Stimulated activated CD4-positive, alpha-beta T cell treated with anti-CD3 and anti-CD28 coated beads, TNF-alpha, amount 100 ng/mL, for 1 hour (primary cell): ENCODE measurements at places on chromosomes 4 and X.

GRCh38 chr4:103204111-103204510, 6.0 kb upstream of the CENPE start:
- DNase-seq, result no peak

GRCh38 chrX:666762-667720, 36.5 kb downstream of the SHOX start:
- no peak for DNase-seq

DNA sequence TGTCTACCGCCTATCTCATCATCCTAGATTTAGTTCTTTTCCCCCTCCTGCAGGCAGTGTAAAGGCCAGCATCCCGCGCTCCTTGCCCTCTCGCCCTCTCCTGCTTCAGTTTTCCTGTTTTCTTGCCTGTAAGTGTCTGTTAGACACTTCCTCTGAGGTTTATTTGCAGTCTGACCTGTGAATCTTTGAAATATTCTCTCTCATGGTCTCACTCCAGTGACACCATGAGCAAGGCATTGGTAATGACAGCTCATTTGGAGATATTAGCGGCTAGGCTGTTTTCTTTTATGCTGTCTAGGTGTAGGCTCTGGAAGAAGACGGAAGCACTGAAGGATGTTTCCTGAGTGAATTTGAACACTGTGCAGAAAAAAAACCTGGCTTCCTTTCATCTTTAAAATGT, 179.6 kb downstream of the KDR start:
- DNase-seq, result no peak

GRCh38 chr4:26727844-26728243, 132.8 kb upstream of the STIM2 start:
- DNase-seq, result no peak

- DNase-seq, result no peak
Observed at GRCh38 chrX:43949669-43950068, 23.5 kb downstream of the NDP start.

DNA sequence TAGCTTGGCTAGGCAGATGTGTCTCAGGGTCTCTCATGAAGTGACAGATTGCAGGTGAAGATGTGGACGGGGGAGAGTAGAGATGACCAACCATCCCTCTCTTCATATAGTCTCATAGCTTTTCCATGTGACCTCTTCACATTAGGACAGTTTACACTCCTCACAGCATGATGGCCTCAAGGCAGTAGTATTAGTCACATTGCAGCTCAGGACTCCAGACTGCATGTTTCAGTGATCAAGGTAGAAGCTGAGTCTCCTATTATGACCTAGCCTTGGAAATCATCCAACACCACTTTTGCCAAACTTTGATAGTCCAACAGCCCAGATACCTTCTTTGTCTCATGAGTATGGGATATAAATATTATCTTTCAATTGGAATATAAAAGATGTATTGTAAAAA, 147.7 kb downstream of the GASK1B start:
- DNase-seq, result no peak

- no peak for DNase-seq
Observed at GRCh38 chr4:56080384-56080783, 131.6 kb downstream of the CEP135 start.

DNA sequence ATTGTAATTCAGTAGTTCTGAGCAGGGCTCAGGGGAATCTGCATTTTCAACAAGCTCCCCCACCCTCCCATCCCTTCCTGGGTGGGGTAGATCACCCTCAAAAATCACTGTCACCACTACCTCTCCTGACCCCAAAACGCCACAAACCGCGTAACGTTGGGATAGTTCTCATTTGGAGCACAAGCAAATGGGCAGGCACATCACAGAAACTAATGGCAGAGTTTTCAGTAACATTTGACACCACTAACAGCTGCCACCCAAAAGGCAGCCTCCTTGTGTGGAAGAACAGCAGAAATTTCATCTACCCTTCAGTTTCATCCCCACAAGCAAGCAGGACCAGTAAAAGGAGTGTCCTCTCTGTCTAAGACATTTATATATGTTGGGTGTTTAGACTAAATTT, 132.7 kb downstream of the PALLD start:
- DNase-seq, result no peak

GRCh38 chr4:136277741-136278140, 1254.6 kb downstream of the PCDH18 start:
- DNase-seq, result no peak

GRCh38 chr4:101958547-101958946, 168.0 kb downstream of the BANK1 start:
- DNase-seq, result no peak

DNA sequence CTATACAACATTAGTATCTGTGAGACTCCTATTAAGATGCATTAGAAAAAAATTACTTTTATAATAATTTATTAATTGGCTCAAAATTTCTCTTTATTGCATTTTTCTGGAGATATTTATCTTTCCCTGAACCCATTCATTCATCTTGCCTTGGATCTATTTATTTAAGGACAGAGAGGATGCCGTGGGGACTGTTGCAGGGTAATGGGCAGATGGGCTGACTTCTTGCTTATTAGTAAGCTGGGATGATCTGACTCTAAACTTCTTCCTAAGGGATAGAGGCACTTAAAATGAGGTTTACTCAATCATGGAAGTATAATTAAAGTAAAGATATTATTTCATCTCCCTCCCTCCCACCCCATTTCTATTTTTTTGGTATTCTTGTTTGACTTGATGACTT, 18.2 kb upstream of the ANK2 start:
- no peak for DNase-seq

DNA sequence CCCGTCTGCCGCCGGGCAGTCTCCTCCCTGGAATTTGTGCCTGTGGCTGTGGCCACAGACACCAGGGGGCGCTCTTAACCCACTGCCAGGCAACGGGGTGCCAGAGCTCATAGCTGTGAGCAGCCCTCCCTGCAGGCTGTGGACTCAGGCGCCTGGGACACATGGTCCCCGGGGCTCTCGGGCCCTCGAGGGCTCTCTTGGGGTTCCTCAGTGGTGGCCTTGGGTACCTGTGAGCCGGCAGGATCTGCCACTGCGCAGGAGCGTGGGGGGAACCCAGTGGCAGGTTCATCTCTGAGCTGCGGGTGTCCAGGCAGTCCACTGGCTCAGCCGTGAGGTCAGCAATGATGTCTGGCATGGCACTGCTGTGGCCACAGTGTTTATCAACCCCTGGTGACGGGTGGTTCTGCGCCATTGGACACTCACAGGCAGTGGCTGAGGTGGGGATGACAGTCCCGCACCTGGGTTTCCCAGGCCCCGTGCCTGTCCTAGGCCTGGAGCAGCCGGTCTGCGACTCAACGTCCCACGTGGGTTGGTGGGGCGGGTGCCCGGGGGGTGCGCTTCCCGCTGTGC, 37.2 kb downstream of the PCGF3 start:
- DNase-seq, result peak; percentile 57

DNA sequence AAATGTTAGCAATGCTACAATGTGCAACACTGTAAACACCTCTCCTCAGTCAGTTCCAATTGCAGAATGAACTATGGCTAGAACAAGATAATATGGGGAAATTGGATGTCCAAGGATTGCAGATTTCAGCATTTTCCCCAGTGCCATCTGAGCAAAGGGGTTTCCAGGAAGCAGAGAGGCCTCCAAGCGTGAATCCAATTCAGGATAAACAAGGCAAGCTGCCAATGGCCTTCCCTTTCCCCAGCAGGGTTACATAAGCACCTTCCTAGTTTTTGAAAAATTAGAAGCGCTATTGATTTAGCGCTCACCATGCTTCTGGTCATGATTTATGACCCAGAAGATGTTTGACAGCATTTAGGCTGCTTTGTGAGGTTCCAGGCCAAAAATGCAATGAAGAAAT, 223.0 kb upstream of the GATB start:
- DNase-seq, result no peak

GRCh38 chr4:100287534-100287933, 97.3 kb upstream of the DDIT4L start:
- no peak for DNase-seq

- no peak for DNase-seq
Observed at GRCh38 chr4:153773236-153773690, 13.4 kb upstream of the RNF175 start.

- DNase-seq, result no peak
Observed at GRCh38 chr4:181677201-181677600, 566.0 kb upstream of the TENM3 start.

GRCh38 chr4:88999392-88999930, 57.5 kb downstream of the FAM13A start:
- no peak for DNase-seq

GRCh38 chr4:168735735-168736134, 238.9 kb downstream of the PALLD start:
- no peak for DNase-seq

DNA sequence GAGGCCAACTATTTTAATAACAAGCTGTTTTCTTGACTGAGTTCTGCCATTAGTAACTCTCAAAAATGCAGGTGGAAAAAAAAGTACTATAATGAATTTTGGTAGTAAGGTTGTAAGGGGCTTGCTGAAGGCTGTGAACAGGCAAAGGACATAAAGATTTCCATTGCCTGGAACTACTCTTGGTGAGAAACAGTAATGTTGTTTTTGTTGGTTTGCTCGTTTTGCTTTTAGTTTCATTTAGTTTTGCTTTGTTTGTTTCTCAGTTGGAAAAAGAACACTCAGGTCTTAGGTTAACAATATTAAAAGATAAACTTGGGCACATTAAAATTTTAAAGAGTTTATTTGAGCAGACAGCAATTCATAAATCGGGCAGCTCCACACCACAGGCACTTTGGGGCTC, 824.5 kb upstream of the HTR2C start:
- DNase-seq, result no peak

- no peak for DNase-seq
Observed at GRCh38 chr4:56531149-56531770, 25.7 kb downstream of the ARL9 start.

GRCh38 chr4:44056721-44057151, 391.9 kb downstream of the KCTD8 start:
- no peak for DNase-seq

DNA sequence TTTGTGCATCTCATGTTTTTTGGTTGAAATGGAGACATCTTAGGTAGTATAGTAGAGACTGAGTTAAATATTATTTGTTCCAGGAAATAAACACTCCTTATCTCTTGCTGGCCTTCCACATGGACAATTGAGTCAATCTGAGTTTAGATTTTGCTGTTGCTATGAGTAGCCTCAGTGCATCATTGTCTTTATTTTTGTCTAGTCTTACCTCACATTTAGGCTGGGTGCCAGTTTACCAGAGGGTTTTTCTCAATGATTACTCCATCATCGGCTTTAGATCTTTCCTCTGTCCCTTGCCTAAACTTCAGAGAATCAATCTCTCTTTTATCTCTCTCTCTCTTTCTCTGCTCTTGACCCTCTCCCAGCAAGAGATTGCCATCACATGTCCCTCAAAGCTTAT, 73.6 kb downstream of the GABRB1 start:
- DNase-seq, result no peak

- DNase-seq, result no peak
Observed at GRCh38 chrX:98405376-98405775, 1521.7 kb downstream of the RPA4 start.

GRCh38 chr4:136713140-136713539, 819.2 kb downstream of the PCDH18 start:
- no peak for DNase-seq

DNA sequence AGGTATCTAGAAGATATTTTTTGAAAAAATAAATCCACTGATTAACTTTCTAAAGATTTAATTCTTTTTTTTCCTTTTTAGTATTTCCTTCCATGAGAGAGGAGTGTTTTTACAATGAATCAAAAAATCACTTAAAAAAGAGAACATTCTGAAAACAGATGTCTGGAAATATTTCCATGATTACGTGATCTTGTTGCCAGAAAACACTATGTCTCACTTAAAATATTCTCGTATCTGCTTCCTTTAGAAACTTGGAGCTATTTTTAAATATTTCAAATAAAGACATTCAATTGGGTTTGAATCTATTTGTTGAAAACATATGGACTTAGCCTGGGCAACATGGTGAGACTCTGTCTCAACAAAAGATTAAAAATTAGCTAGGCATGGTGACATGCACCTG, 232.8 kb upstream of the RASGEF1B start:
- no peak for DNase-seq

DNA sequence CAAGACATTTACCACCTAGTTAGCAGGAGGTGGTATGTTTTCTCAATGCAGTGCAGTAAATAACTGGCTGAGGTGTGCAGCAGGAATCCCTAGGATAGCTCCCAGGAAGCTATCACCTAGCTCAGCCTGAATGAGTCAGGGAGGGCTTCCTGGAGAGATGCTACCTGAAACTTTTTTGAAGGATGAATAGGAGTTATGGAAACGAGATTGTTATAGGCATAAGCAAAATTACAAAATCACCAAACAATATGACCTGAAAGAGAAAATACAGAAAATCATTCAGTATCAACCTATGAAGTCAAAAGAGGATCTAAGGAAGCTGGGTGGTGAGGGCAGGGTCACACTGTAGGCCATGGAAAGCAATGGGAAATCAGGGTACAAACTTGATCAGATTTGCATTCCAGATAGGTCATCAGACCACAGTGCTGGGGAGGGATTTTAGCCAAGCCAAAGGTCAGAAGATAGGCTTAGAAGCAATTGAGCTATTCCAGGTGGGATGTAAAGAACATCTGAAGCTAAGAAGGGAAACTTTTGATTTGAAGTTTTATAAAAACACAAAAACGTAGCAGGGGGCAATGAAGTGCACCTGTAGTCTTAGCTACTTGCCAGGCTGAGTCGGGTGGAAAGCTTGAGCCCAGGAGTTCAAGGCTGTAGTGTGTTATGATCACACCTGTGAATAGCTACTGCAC, 11.3 kb downstream of the AREG start:
- no peak for DNase-seq

DNA sequence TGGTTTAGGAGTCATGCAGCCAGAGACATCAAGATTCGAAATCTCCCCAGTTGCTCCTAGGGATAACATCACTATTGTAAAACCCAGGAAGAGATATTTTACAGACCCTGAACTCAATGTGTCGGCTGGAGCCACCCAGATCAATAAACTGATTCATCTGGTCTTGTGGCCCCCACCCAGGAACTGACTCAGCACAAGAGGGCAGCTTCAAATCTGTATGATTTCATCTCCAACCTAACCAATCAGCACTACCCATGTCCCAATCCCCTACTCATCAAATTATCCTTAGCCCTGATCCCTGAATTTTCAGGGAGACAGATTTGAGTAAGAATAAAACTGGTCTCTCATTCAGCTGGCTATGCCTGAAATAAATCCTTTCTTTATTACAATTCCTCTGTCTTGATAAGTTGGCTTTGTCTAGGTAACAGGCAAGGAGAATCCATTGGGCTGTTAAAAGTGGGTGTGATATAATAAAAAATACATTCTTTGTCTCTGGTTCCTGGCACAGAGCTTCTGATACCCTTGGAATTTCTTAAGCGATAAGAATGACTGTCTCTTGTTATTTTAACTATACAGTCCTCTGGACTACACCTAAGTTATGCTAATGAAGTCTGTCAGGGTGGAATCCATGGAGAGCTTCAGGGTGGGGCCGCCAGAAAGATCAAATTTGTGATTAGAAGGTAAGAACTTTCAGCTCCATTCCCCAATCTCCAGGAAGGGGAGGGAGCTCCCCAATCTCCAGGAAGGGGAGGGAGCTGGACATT, 44.3 kb upstream of the TNIP3 start:
- DNase-seq, result no peak

- DNase-seq, result no peak
Observed at GRCh38 chr4:181437895-181438294, 805.3 kb upstream of the TENM3 start.
